ENCODE measurements at places on chromosomes 11 and 22.
A peak's percentile ranks its signal among the peaks of the same experiment; 100 is the strongest.

DNA sequence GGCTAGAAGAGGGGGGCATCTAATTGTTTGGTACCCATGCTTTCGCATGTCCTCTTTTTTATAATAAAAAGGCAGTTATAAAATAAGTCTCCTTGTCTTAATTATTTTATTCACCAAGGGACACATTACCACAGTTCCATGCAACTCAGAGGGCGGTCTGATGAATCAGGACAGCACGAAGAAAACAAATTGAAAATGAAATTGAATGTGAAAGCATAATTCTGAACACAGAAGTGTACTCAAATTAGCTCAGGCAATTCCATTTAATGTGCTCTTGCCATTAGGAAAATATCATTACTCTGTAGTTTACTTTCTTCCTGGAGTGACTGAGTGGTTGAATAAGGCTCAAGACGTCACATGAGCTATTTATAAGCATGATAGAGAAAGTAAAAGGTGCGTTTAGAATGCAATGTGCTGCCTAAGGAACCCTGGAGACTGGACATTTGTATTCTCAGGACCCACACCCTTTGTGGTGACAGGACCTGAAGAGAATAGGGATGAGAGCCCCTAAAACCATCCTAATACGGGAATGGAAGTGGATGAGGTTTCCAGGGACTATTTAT lies 59.6 kb downstream of the MTNR1B start:
- DNase-seq = no peak

DNA sequence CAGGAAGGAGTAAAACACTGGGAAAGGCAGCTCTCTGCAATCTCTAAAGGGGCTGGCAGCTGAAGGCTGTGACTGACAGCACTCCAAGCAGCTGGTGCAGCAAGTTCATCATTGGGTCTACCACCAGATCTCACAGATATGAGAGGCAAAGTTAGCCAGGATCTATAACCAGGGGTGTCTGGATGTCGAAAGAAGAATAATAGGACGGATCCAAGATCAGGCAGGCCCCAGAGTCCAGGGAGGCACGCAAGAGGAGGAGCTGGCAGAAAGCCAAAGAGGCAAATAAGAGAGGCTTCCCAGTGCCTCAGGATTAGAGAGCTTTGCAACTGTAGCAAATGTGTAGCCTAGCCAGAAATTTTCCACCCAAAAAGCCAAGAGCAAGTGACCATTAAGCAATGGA lies 77.1 kb downstream of the RBMXL2 start:
- no peak for DNase-seq

DNA sequence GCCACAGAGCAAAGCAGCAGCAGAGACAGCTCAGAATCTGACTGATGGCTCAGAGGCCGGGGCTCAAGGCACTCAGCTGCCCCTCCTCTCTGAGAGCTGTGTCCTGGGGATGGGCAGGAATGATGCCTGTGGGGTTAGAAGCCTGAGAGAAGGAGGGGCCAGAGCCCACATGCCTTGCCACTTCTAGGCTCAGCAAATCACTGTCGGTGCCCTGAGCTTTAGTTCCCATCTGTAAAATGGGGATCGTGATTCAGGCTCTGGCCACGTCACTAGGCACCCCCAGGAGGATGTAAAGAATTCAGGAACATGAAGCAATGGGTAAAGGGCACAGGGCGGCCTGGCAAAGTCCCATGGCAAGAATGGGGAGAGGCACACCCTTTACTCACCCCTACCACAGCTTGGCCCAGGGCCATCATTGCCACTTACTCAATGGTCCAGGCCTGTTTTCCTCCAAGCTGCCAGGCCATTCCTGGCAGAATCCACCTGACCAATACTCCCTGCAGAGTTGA lies 3.4 kb upstream of the CDC42EP2 start:
- no peak for DNase-seq

DNA sequence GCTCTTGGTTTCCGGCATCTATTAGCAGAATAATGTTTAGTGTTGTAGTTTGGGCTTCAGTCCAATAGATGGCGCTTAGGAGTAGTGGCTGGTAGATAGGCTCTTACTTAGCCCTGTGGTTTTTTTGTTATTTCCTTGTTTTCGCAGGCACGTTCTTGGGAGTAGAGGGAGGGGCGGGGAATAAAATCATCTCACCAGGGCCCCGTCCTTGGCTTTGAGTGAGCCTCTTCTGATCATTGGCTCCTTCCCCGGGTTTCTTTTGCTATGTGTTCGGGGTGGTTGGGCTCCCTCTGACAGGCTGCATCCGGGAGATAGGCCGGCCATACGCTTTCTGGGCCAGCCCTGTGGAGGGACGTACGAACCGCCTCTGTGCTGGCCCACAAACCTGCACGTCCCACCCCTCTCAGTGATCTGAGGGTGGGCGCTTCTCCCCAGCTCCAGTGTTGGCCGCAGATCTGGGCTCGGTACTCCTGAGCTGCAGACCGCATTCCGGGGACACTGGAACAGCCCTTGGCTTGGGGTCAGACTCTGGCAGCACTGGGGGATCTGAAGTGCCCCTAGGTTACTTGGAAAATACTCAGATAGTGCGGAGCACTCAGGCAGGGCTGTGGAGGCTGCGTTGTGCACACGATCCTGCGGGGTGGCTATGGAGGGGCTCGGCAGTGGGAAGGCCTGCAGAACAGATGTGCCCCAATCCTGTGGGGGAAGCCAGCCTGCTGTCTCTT lies 217.0 kb downstream of the DYNC2H1 start:
- DNase-seq = no peak

- no peak for DNase-seq
These were observed 458.3 kb downstream of the METTL15 start for GRCh38 chr11:28566339-28567089.

GRCh38 chr11:20013346-20014066 lies 146.8 kb downstream of the DBX1 start:
- DNase-seq = no peak

DNA sequence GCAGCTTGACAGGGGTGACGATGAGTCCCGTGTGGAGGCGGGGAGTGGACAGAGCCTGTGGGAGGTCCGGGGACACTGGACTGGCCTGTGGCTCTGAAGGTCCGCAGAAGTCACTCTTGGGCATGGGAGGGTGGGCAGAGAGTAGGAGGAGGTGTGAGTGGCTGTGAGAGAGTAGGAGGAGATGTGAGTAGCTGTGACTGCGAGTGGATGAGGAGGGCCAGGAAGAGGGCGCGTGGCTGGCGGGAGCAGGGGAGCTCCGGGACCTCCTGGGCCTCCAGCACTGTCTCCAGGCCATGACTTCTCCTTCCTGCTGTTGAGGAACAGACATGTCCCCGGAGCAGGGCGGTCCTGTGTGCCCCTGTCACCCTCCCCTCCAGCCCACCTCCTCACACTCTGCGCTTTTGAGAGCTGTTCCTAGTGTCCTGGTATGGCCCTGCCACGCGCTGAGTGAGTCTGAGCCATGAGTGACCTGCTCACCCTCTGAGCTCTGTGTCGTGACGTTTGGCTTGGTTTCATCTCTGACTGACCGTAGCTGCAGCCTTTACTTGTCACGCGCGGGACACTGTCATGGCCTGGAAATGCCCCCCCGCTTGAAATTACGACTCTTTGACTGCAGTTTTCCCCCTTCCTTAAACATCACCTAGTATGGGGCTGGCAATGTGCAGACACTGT lies 391.5 kb downstream of the TBC1D22A start:
- no peak for DNase-seq

DNA sequence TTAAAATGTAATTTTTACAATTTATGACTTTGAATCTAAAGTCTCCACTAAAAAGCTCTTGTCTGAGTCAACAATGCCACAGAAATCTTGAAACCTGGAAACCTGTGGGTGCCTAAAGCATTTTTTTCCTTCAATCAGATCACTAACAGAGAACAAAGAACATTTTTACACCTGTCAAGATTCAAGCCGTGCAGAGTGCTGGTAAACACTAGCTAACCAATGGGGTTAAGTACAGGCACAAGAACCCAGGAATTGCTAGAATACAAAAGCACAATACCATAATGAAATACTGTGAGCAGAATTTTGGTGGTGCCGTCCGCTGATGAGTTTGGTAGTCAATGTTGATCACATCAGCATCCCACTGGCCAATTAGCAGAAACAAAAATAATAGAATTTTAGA lies 380.3 kb upstream of the PITPNB start:
- DNase-seq = no peak

DNA sequence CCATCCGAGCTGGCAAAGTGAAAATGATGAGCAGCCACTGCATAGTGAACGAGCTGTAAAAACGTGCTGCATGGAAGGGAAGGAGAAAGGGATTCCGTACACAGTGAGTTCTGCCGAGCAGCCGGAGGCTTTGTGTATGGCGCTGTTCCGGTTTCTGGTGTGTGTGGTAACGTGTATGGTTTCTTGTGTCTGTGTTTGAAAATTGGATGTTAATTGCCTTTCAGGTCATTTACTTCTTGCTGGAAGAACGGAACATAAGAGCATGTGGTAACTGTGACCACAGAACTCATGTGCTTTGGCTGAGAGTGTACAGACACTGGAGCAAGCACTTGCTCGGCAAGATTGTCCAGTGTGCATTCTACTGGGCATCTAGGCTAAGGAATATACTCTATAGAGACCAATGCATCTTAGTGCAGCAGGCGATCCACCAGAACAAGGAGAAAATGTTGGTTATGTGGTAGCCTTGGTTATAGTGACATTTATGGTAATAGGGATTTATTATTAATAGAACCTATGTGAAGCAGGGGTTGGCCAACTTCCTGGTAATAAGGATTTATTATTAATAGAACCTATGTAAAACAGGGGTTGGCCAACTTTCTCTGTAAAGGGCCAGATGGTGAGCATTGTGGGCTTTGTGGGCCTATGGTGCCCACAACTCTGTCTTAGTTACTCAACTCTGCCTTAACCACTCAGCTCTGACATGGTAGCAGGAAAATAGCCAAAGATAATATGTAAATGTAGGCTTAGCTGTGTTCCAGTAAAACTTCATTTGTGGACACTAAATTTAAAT lies 49.2 kb downstream of the GRAMD1B start:
- no peak for DNase-seq

DNA sequence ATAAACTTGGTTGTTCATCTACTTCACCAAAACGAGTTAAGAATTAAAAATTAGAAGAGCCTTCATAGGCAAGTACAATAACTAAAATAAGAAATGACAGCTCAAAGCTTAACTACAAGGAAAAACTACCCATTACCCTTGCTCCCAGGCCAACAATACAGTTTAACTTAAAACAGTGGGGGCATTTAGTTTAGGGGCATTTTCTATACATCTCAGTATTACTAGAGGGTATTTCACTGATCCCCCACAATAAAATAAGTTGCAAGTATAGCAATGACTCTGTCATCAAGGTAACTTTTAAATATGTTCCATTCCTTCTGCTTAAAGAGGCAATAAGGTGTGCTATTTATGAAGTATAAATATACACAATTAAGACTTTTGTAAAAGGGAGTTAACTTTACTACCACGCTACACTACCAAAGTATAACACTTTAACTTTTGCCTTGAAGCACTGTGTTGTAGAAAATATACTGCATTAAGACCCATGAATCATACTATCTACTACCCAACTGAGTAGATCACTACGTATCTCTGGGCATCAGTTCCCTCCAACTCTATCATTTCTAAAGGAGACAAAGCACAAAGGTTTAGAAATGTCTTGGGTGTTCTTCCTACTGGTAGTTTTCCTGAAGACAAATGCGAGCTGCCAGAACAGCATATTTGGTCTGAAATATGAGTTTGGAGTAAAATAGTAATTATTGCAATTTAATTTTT lies 29.8 kb downstream of the CHORDC1 start:
- DNase-seq = no peak

DNA sequence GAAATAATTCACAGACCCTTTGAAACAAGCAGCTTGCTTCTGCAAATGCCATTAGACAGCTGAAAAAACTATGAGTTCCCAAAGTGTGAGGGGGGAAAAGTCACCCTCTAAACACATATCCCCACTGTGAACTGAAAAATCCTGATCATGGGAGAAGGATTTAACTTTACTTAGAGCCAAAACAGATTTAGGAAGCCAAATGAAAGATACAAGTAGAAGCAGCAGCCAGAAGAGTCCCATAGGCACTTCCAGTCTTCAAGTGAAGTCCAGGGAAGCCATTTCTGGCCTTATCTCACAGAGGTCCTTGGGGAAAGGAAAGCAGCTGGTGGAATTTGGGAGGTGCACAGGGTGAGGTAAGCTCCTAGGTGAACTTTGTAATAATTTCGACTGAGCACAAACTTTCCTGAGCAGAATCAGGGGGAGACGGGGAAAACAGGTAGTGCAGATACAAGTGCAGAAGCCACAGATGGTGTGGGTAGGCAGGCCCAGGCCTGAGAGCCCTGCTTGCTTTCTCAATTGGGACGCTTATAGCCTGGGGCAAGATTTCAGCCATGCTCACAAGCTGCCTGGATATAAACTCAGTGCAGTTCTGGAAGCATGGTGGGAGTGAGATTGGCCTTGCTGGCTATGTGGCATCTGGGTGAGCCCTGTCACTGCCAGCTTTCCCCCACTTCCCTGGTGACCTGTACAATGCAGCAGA lies 44.8 kb downstream of the GAS2 start:
- DNase-seq = no peak

GRCh38 chr11:72983560-72983959 lies 158.6 kb downstream of the FCHSD2 start:
- DNase-seq = no peak

- no peak for DNase-seq
These were observed 262.3 kb upstream of the MTNR1B start for GRCh38 chr11:92707173-92707619.

GRCh38 chr11:76615950-76616349 lies 54.6 kb downstream of the LRRC32 start:
- DNase-seq = no peak

DNA sequence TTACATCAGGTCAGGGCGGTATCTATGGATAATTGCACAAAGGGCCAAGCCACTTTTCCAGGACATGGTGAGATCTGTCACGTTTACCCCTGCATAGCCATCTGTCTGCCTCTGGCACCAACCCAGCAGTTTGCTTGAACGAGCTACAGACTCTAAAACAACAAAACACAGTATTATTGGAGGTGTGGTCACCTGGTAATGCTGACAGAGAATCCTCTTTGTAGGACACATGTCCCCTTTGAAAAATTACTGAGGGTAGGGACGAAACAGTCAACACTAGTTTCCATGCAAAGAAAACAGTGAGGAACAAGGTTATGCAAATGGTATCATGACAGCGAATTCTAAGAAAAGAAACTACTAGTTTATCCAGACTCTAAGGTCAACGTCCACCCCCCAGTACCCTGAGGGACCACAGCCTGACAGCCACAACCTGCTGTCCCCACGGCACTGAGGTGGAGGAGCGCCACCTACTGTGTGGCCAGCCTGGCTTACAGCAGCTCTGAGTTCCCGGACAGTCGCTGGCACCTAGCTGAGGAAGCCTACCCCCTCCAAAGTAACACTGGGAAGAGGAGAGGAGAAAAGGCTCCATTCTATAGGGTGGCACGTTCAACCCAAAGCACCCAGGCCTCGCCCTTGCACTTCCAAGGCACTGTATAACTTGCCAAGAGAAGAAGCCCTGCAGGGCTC lies 117.4 kb upstream of the BID start:
- no peak for DNase-seq

- no peak for DNase-seq
These were observed 19.0 kb downstream of the MICAL3 start for GRCh38 chr22:18005201-18005926.

- no peak for DNase-seq
These were observed 213.8 kb downstream of the DSCAML1 start for GRCh38 chr11:117583063-117583801.

GRCh38 chr11:134207538-134208239 lies 16.1 kb downstream of the NCAPD3 start:
- DNase-seq = peak; percentile 32
